ENCODE measurements at places on chromosomes 3 and 15.

GRCh38 chr15:82081914-82082762 lies 36.3 kb upstream of the MEX3B start:
- no peak for DNase-seq

DNA sequence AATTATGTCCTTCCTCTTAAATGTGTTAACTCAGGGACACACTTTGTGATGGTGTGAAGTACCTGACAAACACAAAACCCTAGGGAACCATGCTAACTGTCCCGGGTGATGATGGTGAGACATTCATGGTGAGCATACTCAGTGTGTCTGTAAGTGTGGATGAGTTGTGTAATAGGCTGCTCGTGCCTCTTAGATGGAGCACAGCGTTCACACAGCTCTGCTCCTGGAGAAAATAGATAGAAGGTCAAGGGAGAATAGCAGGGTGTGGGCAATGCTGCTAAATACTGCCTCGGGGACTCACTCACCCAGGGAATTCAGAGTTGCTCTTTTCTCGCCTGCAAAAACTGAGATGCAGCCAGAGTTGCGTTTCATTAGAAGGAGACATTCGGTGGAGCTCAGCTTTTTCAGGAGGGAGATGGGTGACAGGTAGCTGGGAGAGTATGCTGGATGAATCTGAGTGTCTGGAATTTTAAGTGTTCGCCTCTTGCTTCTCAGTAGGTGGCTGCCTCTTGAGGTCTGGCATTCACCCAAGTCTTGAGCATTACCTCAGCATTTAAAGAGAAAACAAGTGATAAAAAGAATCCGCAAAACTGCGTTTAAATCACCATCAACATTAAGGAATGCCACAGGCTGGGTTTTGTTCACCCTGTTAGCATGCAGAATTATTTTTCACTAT lies 813.2 kb downstream of the AGBL1 start:
- no peak for DNase-seq

GRCh38 chr3:106018929-106019550 lies 150.2 kb upstream of the CBLB start:
- DNase-seq: no peak

- no peak for DNase-seq
Observed at GRCh38 chr3:196894557-196895295, 27.0 kb downstream of the SENP5 start.

DNA sequence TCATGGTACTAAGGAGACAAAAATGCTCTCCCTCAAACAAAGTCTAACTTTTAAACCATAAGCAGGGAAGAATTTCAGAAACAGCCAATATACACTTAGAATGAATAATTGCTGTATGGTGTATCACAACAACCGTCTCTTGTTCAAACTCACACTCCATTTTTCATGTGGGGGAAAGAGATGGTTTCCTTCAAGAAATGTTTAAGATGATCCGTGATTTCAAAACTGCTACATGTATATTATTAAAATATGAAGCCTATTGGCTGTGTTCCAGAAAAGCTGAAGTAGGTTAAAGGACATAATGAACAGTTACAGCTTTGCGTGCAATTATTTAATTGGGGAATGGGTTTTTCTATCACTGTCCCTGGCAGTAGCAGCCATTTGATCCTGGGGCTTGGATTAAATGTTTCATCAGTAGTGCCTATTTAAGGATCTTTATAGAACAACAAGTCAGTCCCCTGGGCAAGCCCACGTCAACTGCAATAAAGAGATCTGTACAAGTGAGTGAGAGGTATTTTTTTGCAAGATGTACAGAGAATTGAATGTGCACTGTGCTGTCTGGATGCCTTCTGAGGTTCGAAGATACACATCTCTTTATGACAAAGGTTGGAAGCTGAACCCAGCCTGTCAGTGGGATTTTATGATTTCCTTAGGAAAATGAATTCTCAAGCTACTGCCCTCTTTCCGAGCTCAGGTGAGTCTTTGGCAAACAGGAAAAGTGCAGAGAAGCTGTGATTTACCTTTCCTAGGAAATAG lies 337.2 kb upstream of the RARB start:
- no peak for DNase-seq

- no peak for DNase-seq
Observed at GRCh38 chr3:160856450-160856849, 100.4 kb downstream of the PPM1L start.

- DNase-seq: no peak
Observed at GRCh38 chr3:10901296-10901945, 85.4 kb downstream of the SLC6A11 start.

GRCh38 chr3:127732303-127732702 lies 59.6 kb downstream of the ABTB1 start:
- no peak for DNase-seq

DNA sequence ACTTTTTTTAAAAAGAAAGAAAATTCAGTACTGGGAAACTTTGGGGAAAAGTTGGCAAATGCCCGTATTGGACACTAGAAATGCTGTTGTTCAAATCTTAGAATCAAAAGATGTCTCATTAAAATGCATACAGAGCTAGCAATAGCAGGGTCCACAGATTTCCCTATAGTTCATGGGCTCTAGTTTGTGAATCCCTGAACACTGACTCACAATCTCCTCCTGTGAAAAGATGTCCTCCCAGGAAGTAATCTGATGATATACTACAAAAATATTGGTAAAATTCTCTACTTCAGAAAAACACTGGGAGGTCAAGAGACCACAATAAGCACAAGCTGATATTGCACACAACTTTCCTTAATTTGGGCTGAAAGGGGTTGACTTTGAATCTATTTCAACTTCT lies 568.4 kb upstream of the ZNF385D start:
- no peak for DNase-seq

GRCh38 chr15:63045465-63045840 lies 2.9 kb downstream of the TPM1 start:
- no peak for DNase-seq

DNA sequence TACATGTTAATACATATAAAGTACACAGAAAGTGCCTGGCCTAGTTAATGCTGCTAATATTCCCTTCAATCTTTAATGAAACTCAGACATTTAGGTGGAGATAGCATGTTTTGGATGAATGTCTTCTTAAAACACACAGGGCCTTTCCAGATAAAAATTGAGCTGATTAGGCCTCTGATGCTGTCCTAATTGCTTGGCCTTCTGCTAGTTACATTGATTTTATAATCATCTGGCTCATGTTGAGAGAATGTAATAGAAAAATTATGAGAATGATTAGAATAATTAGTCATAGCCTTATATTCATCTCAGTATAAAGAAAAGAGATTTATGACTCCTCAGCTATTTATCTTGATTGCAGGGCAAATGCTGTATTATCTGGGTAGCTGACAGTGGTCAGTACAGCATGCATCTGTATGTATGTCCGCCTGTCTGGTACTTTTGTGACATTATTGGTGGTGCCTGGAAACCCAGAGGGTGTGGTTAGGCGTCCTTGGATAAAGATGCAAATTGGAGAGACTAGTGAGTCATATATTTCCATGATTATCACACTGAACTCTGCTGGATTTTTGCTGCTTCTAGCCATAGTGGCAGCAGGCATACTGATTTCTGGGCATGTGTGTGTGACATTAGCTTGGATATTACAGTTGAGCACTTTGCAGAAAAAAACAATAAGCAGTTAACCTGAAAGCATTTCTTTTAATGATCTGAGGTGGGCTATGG lies 120.8 kb downstream of the FEZF2 start:
- DNase-seq: no peak

DNA sequence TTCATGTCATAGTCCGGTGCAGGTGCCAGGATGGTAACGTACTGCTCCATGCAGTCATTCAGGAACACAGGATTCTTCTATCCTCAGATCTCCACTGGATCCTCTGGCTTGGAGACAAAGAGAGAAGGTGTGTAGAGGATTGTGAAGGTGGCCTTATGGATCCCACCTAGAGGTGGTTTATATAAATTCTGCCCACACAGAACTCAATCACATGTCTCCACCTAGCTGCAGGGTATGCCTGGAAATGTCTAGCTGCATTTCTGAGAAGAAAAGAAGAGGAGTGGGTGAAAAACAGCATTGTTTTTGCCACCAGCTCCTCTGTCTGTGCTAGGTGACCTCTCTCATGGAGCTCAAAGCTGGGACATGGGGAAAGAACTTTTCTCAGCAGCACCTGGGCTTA lies 478.7 kb downstream of the PDCD6IP start:
- no peak for DNase-seq

- no peak for DNase-seq
Observed at GRCh38 chr3:119304201-119304713, 10.1 kb downstream of the ARHGAP31 start.

DNA sequence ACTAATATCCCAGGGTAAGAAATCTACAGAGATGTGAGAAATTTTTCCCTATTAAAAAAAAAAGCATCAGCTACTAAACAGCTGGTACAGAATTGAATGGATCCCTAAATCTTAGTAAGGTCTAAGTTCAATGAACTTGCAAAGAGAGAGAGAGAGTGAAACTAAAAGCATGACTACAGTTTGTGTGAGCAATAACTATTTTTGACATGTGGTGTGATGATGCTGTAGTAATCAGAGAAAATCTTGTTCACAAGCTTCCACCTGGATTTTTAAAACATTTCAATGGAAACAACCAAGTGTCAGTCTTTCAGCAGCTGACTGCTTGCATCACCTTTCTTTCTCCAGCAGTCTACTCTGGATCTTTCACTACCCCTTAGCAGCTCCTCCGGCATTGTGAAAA lies 45.2 kb upstream of the ABI3BP start:
- DNase-seq: no peak

- DNase-seq: no peak
Observed at GRCh38 chr15:65305150-65305758, 777 bp downstream of the RNU5B-1 start.

Measured in CD4-positive, alpha-beta T cell treated with Interleukin-10 for 1 hour (primary cell).